ENCODE measurements at places on chromosomes 4 and X.

- no peak for DNase-seq
Measured at GRCh38 chr4:19944806-19945205, 306.9 kb upstream of the SLIT2 start.

- no peak for DNase-seq
Measured at GRCh38 chrX:19804151-19804550, 83.2 kb downstream of the SH3KBP1 start.

DNA sequence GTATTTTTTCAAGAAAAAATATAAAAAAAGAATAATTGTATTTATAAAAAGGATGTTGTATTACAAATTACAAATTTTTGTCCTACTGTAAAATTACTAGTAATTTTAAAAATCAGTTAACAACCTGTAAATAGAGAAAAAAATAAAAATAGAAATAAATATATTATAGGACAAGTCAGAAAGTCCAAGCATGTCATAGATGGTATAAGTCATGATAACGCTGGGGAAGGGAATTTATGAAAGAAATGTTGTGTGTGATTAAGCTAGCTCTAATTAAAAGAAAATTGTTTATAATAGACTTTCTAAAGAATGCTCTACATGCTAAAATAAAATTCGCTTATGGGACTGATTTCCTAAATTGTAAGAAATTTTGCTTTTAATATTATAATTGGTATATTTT, 2329.9 kb downstream of the ARAP2 start:
- no peak for DNase-seq

DNA sequence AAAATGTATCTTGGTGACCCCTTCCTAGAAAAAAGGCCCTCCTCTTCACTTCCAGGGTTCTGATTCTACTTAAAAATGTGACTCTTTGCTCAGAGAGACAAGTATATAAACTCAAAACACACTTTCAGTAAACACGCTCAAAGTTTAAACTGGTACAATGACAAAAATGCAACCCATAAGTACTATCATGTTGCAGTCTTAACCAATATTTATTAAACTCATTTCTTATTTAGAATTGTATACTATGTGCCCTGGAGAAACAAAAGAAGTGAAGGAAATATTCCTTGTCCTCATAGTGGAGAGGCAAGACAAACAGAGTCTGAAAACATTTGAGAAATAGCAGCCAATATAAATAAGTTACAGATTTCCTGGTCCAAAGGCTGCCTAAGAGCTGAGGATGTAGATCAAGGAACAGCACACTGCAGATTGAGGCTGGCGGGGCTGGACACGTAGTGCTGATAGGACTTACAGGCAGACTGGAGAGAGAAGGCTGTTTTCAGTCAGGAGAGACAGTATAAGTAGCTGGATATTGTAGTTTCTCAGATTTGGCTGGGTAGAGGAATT, 39.1 kb upstream of the ANXA3 start:
- DNase-seq, result no peak

GRCh38 chrX:47658684-47659420, at the start of gene UXT:
Gene UXT (minus strand): TSS chrX:47659180. CDS start chrX:47658927, 253 bp downstream.
- DNase-seq, result peak; percentile 96

All from ascending aorta (tissue), 2 donors.